SJCRH30 (cell line): ENCODE measurements at places on chromosomes 11 and 22. TPM values are rescaled to one million over a fixed set of nuclear protein-coding genes. Genes with fewer than 3 reads are reported as not detected.

GRCh38 chr22:44364751-44365130, 52.0 kb upstream of the SHISAL1 start:
- H3K27ac ChIP-seq = no peak overlapping the region
- peaks cover 20% of the 10 kb centered on the region for H3K4me1 ChIP-seq
- H3K4me3 ChIP-seq = no peak overlapping the region
- no peak for DNase-seq
- H3K27me3 ChIP-seq = no peaks in the 10 kb centered on the region
- H3K36me3 ChIP-seq = no peaks in the 10 kb centered on the region

DNA sequence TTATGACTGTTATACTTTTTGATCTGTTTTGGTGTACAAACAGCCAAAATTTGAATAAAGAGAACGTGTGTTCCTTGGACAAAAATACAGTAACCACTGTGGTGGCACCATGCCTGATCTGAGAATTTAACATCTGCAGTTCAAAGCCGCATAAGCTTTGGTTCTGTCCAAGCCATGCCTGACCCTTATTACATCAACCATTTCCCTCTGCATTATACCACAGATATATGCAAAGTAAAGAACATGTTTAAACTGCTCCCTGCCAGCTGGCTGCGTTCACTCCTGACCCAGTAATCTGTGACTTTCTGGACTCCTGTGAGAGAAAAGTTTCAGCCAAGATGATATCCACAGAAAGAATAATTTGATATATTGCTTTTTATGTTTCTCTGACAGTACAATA, 890.5 kb upstream of the ANO3 start:
- H3K4me3 ChIP-seq = no peak overlapping the region
- no peaks in the 10 kb centered on the region for H3K36me3 ChIP-seq
- no peak overlapping the region for H3K27ac ChIP-seq
- no peaks in the 10 kb centered on the region for H3K4me1 ChIP-seq
- DNase-seq = no peak

CRYBB3 gene
- total RNA-seq = not detected in 2 replicates

- H3K27ac ChIP-seq = no peak overlapping the region
- no peak for DNase-seq
- H3K27me3 ChIP-seq = no peaks in the 10 kb centered on the region
- no peaks in the 10 kb centered on the region for H3K4me1 ChIP-seq
- no peaks in the 10 kb centered on the region for H3K36me3 ChIP-seq
Measured at GRCh38 chr11:39668640-39669039, 1790.8 kb downstream of the LRRC4C start.

DNA sequence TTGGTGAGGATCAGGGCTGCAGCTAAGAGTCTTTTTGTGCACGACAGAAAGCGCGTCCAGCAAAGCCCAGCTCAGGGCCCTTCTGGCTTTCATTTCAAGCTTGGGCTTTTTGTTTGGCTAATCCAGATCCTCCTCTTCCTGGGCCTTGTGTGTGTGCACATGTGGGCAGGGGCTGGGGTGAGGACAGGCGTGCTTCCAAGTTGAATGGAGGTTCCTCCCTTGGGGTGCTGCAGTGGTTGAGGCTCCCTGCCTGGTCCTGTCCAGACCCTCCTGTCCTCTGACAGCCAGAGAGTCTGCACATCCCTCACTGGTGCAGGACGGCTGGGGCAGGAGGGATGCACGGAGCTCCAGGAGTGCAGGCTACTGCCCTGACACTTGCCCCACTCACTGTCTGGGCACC, 62.0 kb upstream of the NECTIN1 start:
- no peak overlapping the region for H3K4me3 ChIP-seq
- H3K27ac ChIP-seq = no peak overlapping the region
- no peak for DNase-seq
- H3K4me1 ChIP-seq = no peaks in the 10 kb centered on the region
- no peaks in the 10 kb centered on the region for H3K27me3 ChIP-seq

- DNase-seq = peak; percentile 93
- H3K4me3 ChIP-seq = peak overlapping the region; percentile 46
- no peaks in the 10 kb centered on the region for H3K36me3 ChIP-seq
Measured at GRCh38 chr22:29310863-29311339, 4.5 kb downstream of the GAS2L1 start.

GRCh38 chr11:109424901-109425300, 2.9 kb downstream of the C11orf87 start:
- no peak overlapping the region for H3K4me3 ChIP-seq
- H3K27ac ChIP-seq = no peak overlapping the region
- H3K4me1 ChIP-seq = no peaks in the 10 kb centered on the region
- H3K36me3 ChIP-seq = no peaks in the 10 kb centered on the region

DNA sequence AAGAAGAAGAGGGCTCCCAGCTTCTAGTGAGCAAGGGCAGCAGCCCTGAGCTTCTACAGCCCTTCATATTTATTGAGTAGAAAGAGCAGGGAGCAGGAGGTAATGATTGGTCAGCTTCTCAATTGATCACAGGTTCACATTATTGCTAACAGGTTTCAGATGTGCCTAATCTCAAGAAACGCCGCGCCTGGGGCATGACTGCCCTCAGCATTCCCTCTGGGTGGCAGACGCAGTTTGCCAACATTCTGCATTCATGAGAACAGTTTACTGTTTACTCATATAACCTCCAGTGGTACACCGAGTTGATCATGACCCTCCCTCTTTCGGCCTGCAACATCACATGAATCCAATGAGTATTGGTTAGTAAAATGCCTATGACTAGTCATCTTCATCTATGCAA, 4.7 kb upstream of the ZNF74 start:
- H3K27me3 ChIP-seq = no peaks in the 10 kb centered on the region
- H3K27ac ChIP-seq = no peak overlapping the region
- DNase-seq = no peak
- no peaks in the 10 kb centered on the region for H3K36me3 ChIP-seq
- no peaks in the 10 kb centered on the region for H3K4me1 ChIP-seq

- 0 out of 2 replicates have a peak, but pooled peaks cover 2% of the 10 kb centered on the region for H3K27me3 ChIP-seq
- no peaks in the 10 kb centered on the region for H3K4me1 ChIP-seq
- no peak overlapping the region for H3K27ac ChIP-seq
- H3K36me3 ChIP-seq = no peaks in the 10 kb centered on the region
Measured at GRCh38 chr11:69817265-69818230, 1.7 kb downstream of the FGF3 start.

GRCh38 chr11:43010042-43010441, 301.8 kb upstream of the API5 start:
- H3K4me3 ChIP-seq = no peak overlapping the region
- H3K36me3 ChIP-seq = no peaks in the 10 kb centered on the region
- H3K27ac ChIP-seq = no peak overlapping the region
- H3K4me1 ChIP-seq = no peaks in the 10 kb centered on the region

PLAAT3 gene
- total RNA-seq = 7.7 and 10.0 TPM in 2 replicates

- H3K36me3 ChIP-seq = no peaks in the 10 kb centered on the region
- H3K4me3 ChIP-seq = peak overlapping the region; percentile 7
- H3K27me3 ChIP-seq = no peaks in the 10 kb centered on the region
- H3K27ac ChIP-seq = peak overlapping the region; percentile 68
Measured at GRCh38 chr11:13126430-13126829, 117.3 kb downstream of the RASSF10 start.

DEPDC7 gene
- total RNA-seq = 18.3 and 21.8 TPM in 2 replicates

- no peak overlapping the region for H3K4me3 ChIP-seq
- H3K36me3 ChIP-seq = no peaks in the 10 kb centered on the region
- H3K4me1 ChIP-seq = no peaks in the 10 kb centered on the region
- H3K27me3 ChIP-seq = no peaks in the 10 kb centered on the region
- no peak for DNase-seq
- no peak overlapping the region for H3K27ac ChIP-seq
Measured at GRCh38 chr11:122424636-122425035, 230.9 kb upstream of the UBASH3B start.
